Nucleus accumbens (tissue), 56 donors: ENCODE measurements at places on chromosomes 12 and 14.
A peak's percentile ranks its signal among the peaks of the same experiment; 100 is the strongest.

DNA sequence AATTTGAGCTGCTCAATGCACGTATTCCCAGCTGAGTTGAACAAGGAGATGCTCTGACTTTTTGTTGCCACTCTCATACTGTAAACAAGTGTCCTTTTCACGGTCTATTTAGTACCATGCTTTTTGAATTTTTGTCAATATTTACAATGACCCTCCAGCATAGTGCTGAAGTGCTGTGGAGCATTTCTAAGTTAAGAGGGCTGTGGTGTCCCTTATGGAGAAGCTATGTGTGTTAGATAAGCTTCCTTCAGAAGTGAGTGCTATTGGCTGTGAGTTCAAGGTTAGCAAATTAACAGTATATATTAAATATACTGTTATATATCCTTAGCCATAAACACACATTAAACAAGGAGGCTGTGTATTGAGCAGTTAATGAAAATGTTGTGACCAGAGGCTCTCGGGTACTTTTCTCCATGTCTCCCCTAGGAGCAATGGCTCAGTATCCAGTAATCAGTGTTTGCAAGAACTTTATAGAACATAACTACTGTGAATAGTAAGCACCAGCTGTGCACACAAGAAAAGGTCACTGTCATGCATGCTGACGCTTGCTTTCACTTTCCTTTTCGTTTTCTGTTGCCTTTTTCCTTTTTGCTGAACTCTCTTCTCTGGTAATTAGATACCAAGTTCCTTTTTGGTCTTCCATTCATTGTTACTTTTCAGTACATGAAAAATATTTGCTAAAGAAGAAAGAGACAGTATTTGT, 187.2 kb upstream of the NEDD1 start:
- DNase-seq, result no peak

- DNase-seq, result no peak
These were observed 4.3 kb upstream of the MMP19 start for GRCh38 chr12:55847033-55847432.

DNA sequence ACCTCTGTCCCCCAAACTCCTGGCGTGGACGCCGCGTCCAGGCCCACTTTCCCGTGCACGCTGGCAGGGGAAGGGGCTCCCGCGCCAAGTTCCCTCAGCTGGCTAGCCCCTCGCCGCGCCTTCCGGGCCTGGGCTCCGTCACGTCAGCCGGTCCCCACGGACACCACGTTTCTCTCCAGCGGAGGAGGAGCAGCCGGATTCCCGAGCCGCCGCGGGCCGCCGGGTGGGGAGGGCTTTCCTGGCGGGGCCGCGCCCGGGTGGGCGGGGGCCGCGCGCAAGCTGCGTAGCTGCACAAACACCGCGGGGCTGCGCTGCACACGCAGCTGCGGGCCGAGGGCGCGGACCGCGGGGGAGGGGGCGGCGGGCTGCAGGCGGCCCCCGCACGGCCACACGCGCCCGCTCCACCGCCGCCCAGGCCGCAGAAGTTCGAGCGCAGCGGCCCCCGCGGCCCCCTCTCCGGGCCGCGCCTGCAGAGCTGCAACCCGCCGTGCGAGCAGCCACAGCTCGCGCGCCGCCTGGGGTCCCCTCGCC, 45.1 kb upstream of the PNMA1 start:
- DNase-seq, result peak; percentile 74

- DNase-seq, result no peak
These were observed 77.4 kb downstream of the KDM2B start for GRCh38 chr12:121503395-121503794.
